Esophagus muscularis mucosa (tissue), 4 donors: ENCODE measurements at places on chromosomes 5 and 9. TPM values are rescaled to one million over a fixed set of nuclear protein-coding genes. Genes with fewer than 3 reads are reported as not detected.
A peak's percentile ranks its signal among the peaks of the same experiment; 100 is the strongest.

GRCh38 chr5:31983851-31984250, 190.3 kb downstream of the GOLPH3 start:
- H3K27ac ChIP-seq = no peak overlapping the region
- H3K36me3 ChIP-seq = peaks cover 12% of the 10 kb centered on the region
- no peaks in the 10 kb centered on the region for H3K27me3 ChIP-seq

CTSV gene
- not detected for total RNA-seq

ENG gene
- 91.2 TPM for total RNA-seq

NXNL2 gene
- 1.3 TPM for total RNA-seq

- peaks cover 40% of the 10 kb centered on the region for H3K4me1 ChIP-seq
- H3K36me3 ChIP-seq = no peaks in the 10 kb centered on the region
- no peaks in the 10 kb centered on the region for H3K27me3 ChIP-seq
- no peak for DNase-seq
- H3K4me3 ChIP-seq = no peak overlapping the region
- H3K27ac ChIP-seq = no peak overlapping the region
Measured at GRCh38 chr5:68033029-68033428, 182.5 kb upstream of the PIK3R1 start.

AFAP1L1 gene
- total RNA-seq = 10.0 TPM

- H3K36me3 ChIP-seq = no peaks in the 10 kb centered on the region
- DNase-seq = no peak
- no peak overlapping the region for H3K4me3 ChIP-seq
- H3K27me3 ChIP-seq = peaks cover 15% of the 10 kb centered on the region
Measured at GRCh38 chr9:90307891-90308290, 334.7 kb downstream of the DIRAS2 start.

GNAQ gene
- 80.4 TPM for total RNA-seq

DNA sequence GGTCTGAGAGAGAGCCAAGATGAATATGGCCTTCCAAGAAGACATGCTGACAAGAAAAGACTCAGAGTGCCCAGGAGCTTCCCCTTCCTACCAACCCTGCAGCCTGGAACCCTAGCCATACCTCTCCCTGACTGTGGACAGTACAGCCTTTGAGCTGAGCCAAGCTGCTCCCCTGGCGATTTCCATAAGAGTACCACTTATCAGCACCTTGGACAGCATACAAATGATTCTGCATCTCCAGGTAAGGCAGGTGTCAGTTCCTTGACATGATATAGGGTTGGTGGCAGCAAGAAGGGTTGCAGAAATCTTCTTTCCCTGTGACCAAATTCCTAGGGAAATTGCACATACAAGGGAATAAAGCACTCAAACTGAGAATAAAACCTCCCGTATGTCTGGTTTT, 58.3 kb downstream of the MFAP3 start:
- H3K27ac ChIP-seq = no peak overlapping the region
- DNase-seq = no peak
- H3K27me3 ChIP-seq = no peaks in the 10 kb centered on the region
- H3K36me3 ChIP-seq = no peaks in the 10 kb centered on the region
- peaks cover 6% of the 10 kb centered on the region for H3K4me1 ChIP-seq

CERCAM gene
- 31.0 TPM for total RNA-seq

- DNase-seq = peak; percentile 89
- no peaks in the 10 kb centered on the region for H3K36me3 ChIP-seq
- H3K27ac ChIP-seq = no peak overlapping the region
- H3K4me1 ChIP-seq = peaks cover 6% of the 10 kb centered on the region
- H3K27me3 ChIP-seq = no peaks in the 10 kb centered on the region
Measured at GRCh38 chr5:61673007-61673735, 341.1 kb downstream of the ZSWIM6 start.

C9orf50 gene
- 0.34 TPM for total RNA-seq

DNA sequence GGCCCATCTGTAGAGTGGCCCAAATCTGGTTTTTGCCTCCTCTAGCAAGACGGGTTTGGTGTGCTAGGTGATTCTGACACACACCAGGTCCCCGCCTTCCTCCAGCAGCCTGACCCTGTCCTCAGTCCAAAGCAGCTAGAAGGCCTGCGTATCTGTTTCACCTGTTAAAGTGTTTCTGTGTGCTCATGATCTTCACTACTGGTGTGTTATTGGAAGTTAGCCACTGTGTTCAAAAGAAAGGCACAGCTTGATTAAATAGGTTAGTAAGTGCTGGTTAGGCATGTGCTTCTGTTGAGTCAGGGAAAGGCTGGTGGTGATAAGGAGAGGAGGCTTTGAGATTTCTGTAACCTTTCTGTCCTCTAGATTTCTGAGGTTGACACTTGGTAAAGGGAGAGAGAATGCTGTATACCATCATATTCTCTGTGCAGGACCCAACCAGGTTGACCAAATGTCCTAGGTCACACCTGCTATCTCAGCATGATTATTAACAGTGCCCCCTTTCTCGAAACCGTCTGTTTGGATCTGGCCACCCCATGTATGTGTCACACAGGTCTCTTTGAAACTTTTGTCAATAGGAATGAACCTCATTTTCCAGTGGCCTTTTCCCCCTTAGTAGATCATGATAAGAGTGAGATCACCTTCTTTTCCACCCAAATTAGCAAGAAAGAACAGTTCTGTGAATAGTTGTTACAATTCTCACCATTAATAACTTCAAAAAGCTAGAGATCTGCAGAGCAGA, 58.8 kb downstream of the ARHGAP26 start:
- no peak overlapping the region for H3K4me3 ChIP-seq
- no peak for DNase-seq
- H3K27me3 ChIP-seq = no peaks in the 10 kb centered on the region
- no peaks in the 10 kb centered on the region for H3K36me3 ChIP-seq
- H3K27ac ChIP-seq = no peak overlapping the region

- no peak for DNase-seq
- H3K27me3 ChIP-seq = no peaks in the 10 kb centered on the region
- H3K4me1 ChIP-seq = peaks cover 7% of the 10 kb centered on the region
- H3K36me3 ChIP-seq = no peaks in the 10 kb centered on the region
- no peak overlapping the region for H3K27ac ChIP-seq
Measured at GRCh38 chr9:21549890-21550289, 67.8 kb upstream of the IFNE start.

EPB41L4A gene
- total RNA-seq = 8.3 TPM

GRCh38 chr9:18190671-18191374, 283.1 kb upstream of the ADAMTSL1 start:
- H3K27me3 ChIP-seq = no peaks in the 10 kb centered on the region
- no peaks in the 10 kb centered on the region for H3K4me1 ChIP-seq
- no peak for DNase-seq
- H3K27ac ChIP-seq = no peak overlapping the region
- H3K36me3 ChIP-seq = no peaks in the 10 kb centered on the region

MELK gene
- 0.13 TPM for total RNA-seq

GRCh38 chr9:16828340-16829281, 41.9 kb downstream of the BNC2 start:
- DNase-seq = no peak
- peak overlapping the region; percentile 51 for H3K4me3 ChIP-seq
- H3K36me3 ChIP-seq = no peaks in the 10 kb centered on the region
- H3K4me1 ChIP-seq = peaks cover 94% of the 10 kb centered on the region

- no peaks in the 10 kb centered on the region for H3K36me3 ChIP-seq
- no peak overlapping the region for H3K4me3 ChIP-seq
- H3K27me3 ChIP-seq = no peaks in the 10 kb centered on the region
- DNase-seq = no peak
- H3K27ac ChIP-seq = no peak overlapping the region
- H3K4me1 ChIP-seq = peaks cover 55% of the 10 kb centered on the region
Measured at GRCh38 chr9:136572003-136572827, 26.4 kb upstream of the NOTCH1 start.

DNA sequence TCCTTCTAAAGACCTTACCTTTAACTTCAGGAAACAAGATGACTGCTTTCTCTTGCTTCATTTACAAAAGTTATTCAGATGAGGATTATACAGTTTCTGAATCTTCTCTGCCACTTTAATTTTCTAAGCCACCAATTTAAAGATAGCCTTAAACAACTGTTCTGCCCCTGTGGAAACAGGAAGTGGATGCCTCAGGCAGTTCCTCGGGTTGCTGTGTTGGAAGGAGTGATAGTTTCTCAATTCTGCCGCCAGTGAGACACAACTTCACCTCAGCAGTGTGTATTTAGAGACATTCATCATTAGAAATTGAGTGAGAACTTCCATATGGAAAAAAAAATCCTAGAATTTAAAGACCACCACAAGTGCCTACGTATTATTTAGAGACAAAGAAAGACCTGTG, 475.1 kb upstream of the WWC1 start:
- H3K27ac ChIP-seq = no peak overlapping the region
- H3K4me1 ChIP-seq = no peaks in the 10 kb centered on the region
- no peak overlapping the region for H3K4me3 ChIP-seq
- no peak for DNase-seq
- no peaks in the 10 kb centered on the region for H3K27me3 ChIP-seq

GRCh38 chr9:81473206-81473605, 216.1 kb downstream of the TLE1 start:
- no peaks in the 10 kb centered on the region for H3K36me3 ChIP-seq
- DNase-seq = no peak
- peaks cover 6% of the 10 kb centered on the region for H3K4me1 ChIP-seq

DNA sequence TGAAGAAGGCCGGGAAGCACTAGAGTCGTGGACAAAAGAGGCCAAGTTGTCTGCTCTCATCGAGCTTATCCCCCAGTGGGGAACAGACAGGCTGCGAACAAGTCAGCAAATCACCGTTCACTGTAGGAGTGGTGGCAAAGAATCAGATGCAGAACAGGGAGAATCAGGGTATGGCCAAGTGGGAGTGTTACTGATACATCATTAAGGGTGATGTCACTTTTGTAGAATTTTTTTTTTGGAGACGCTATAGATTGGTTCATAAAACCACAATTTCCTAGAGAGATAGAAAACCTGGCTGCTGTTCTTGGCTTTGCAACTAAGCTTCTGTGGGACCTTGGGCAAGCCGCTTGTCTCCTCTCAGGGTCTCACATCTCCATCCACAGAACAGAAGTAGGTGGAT, 21.3 kb downstream of the SPRY4 start:
- no peaks in the 10 kb centered on the region for H3K36me3 ChIP-seq
- no peak for DNase-seq
- H3K27ac ChIP-seq = no peak overlapping the region
- no peak overlapping the region for H3K4me3 ChIP-seq
- H3K27me3 ChIP-seq = no peaks in the 10 kb centered on the region
- no peaks in the 10 kb centered on the region for H3K4me1 ChIP-seq

- H3K36me3 ChIP-seq = peaks cover 5% of the 10 kb centered on the region
- H3K27ac ChIP-seq = no peak overlapping the region
- no peaks in the 10 kb centered on the region for H3K27me3 ChIP-seq
- DNase-seq = no peak
- H3K4me3 ChIP-seq = no peak overlapping the region
Measured at GRCh38 chr5:168747987-168748777, 169.0 kb upstream of the PANK3 start.

DNA sequence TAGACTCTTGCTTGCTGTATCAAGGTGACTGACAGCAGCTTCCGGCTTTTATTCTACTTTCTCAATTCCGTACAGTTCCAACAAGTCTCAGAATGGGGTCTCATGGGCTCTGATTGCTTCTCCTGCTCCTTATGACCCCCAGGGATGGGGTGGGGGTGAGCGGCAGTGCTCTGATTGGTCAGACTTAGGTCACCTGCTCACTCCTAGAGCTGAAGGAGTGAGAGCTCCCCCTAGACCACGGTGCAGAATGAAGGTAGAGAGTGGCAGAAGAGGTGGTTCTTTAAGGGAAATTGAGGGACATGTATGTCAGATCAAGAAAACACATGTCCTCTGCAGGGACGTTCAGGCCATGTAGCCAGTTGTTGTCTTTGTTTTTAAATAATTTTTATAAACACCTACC, 115.2 kb downstream of the C9orf152 start:
- H3K27ac ChIP-seq = no peak overlapping the region
- DNase-seq = no peak
- H3K4me1 ChIP-seq = peaks cover 59% of the 10 kb centered on the region

- peaks cover 46% of the 10 kb centered on the region for H3K36me3 ChIP-seq
- H3K4me3 ChIP-seq = no peak overlapping the region
- H3K27ac ChIP-seq = peak overlapping the region; percentile 66
- peaks cover 30% of the 10 kb centered on the region for H3K4me1 ChIP-seq
- no peak for DNase-seq
Measured at GRCh38 chr9:113499876-113500497, 36.5 kb downstream of the RGS3 start.

CCL27 gene
- total RNA-seq = not detected

GRCh38 chr5:84729326-84729725, 344.6 kb upstream of the EDIL3 start:
- no peaks in the 10 kb centered on the region for H3K36me3 ChIP-seq
- no peaks in the 10 kb centered on the region for H3K27me3 ChIP-seq
- H3K27ac ChIP-seq = no peak overlapping the region
- H3K4me3 ChIP-seq = no peak overlapping the region
- DNase-seq = no peak

GRCh38 chr5:73454379-73455036, 5.9 kb upstream of the FOXD1 start:
- peak; percentile 83 for DNase-seq
- H3K27ac ChIP-seq = no peak overlapping the region
- peaks cover 4% of the 10 kb centered on the region for H3K27me3 ChIP-seq
- no peaks in the 10 kb centered on the region for H3K36me3 ChIP-seq

SLC6A19 gene
- not detected for total RNA-seq

BAAT gene
- total RNA-seq = not detected

PCSK1 gene
- total RNA-seq = 0.11 TPM

PKD2L2 gene
- total RNA-seq = not detected

- no peaks in the 10 kb centered on the region for H3K4me1 ChIP-seq
- H3K27me3 ChIP-seq = no peaks in the 10 kb centered on the region
- no peaks in the 10 kb centered on the region for H3K36me3 ChIP-seq
- no peak for DNase-seq
- no peak overlapping the region for H3K27ac ChIP-seq
- no peak overlapping the region for H3K4me3 ChIP-seq
Measured at GRCh38 chr9:88373045-88373444, 15.2 kb upstream of the SPIN1 start.

DNA sequence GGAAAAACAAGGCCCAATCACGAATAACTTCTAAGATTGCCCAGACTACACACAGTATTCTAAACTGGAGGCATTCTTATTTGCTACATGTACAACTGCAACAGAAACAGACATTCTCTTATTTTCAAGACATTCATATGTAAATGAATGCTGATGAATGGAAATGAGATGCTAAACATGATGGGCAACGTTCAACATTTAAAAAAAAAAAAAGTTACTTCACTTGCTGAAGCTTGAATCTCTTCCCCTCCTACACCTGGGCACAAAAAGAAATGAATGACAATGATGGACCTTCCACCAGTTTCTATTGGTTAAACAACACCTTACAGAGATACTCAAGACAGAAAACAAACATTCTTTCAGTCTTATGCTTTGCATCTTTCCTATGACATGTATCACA, 160.5 kb downstream of the BNC2 start:
- no peak for DNase-seq
- no peaks in the 10 kb centered on the region for H3K27me3 ChIP-seq
- H3K36me3 ChIP-seq = no peaks in the 10 kb centered on the region
- H3K4me1 ChIP-seq = peaks cover 8% of the 10 kb centered on the region
- no peak overlapping the region for H3K27ac ChIP-seq
- no peak overlapping the region for H3K4me3 ChIP-seq

DNA sequence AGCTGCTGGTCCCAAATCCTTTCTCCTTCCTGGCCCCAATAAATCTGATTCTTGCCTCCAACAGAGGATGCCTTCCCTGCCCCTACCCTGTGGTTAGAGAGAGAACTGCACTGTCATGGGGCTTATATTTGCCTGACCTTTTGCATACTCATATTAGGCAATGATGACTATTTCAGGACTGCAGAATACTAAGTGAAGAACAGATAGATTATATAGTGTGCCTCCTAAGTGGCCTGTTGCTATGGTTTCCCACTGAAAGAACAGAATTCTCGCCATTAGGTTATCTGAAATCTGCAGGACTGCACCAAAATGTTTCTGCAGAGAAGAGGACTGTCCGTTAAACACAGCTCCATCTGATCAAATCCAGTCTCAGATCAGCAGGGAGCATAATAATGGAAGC, 87.3 kb upstream of the CCNG1 start:
- H3K4me3 ChIP-seq = no peak overlapping the region
- H3K4me1 ChIP-seq = no peaks in the 10 kb centered on the region
- no peak for DNase-seq
- no peaks in the 10 kb centered on the region for H3K36me3 ChIP-seq

SPRY4 gene
- 15.4 TPM for total RNA-seq
